ENCODE measurements at places on chromosomes 5 and 9.

DNA sequence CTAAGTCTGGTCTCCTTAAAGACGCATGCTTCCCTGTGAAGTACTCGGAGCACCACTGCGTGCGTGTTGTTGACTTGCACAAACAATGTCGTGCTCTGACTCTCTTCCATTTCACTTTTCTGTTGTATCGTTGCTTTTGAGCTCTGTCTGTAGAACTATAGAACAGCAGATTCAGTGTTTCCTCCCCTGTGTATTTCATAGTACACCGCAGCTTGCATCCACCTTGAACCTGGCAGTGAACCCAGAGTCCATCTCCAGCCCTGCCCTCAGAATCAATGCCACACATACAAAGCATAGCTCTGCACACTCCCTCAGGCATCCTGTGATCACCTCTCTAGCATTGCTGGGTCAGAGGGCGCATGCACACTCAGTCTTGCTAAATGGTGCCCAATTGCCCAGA, 37.2 kb upstream of the ADAMTS2 start:
- DNase-seq: no peak

- DNase-seq: no peak
Measured at GRCh38 chr9:110142868-110143481, 65.0 kb downstream of the C9orf152 start.

DNA sequence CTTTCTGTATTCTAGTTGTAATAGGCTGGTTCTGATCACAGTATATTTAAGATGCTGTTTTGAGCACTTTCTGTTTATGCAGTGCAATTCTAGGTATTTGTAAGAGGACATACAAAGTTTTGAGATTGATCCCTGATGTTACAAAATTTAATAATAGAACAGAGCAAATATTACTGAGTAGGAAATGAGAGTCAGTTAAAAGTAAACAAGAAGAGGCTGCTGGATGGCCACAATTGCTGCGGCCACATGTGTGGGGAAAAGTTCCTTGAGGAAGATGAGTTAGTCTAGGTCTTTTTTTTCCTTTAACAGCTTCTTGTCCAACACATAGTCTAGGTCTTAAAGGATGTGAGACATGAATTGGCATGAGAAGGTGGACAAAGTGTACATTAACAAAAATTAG, 11.3 kb downstream of the EHMT1 start:
- no peak for DNase-seq

DNA sequence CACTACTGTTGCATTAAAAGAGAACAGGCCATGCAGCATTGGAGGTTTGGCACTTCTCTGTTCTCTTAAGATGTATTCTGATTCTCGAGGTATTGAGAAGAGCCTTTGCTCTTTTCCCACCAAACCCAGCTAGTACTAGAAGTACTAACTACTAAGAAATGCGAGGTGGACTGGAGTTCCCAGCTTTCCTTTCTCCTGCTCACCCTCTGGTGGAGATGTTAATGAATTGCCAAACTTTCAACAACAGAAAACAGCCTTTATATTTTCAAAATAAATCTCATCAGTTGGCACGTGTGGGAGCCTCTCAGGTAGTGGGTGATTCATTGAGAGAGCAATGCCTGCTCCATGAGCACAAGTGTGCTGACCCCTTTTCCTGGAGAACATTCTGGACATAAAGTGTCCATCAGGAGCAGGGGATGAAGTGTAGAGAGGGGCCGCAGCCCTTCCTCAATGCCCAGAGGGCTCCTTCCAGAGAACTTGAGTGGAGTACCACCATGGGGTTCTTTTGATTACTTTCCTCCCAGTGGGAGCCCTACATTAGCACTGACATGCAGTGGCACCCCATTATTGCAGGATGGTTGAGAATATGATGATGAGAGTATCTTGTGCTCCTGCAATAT, 45.7 kb downstream of the TMEM174 start:
- no peak for DNase-seq

DNA sequence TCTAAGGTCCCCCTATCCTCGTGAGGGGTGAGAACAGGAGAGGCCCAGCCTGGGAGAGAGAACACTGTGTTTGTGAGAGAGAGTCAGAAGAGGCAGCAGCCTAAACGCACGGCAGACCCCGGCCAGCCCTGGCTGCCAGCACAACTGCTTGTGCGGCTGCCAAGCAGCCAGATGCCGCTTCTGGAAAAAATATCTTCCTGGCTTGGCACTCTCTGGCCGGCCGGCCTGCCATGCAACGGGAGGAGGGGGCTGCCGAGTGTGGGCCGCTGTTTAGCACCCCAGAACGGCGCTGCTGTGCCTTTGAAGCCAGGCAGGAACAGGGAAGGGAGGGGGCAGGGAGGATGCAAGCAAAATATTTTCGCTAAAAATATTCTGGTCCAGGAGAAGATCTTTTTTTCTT, 105.0 kb downstream of the FGF18 start:
- no peak for DNase-seq

DNA sequence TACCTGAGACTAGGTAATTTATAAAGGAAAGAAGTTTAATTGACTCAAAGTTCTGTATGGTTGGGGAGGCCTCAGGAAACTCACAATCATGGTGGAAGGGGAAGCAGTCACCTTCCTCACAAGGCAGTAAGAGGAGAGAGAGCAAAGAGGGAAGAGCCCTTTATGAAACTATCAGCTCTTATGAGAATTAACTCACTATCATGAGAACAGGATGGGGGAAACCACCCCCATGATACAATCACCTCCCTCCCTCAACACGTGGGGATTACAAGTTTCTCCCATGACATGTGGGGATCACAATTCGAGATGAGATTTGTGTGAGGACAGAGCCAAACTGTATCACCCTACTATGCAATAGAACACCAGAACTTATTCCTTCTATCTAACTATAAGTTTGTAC, 27.9 kb downstream of the CD274 start:
- DNase-seq: no peak

DNA sequence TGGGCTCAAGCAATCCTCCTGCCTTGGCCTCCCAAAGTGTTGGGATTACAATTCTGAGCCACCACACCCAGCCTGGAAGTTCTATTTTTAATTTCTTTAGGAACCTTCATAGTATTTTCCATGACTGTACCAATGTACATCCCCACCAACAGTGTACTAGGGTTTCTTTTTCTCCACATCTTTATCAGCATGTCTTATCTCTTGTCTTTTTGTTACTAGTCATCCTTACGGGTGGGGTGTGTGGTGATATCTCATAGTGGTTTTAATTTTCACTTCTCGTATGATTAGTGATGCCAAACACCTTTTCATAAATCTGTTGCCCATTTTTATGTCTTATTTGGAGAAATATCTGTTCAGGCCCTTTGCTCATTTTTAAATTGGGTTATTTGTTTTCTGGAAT, 123.0 kb upstream of the MEF2C start:
- DNase-seq: no peak

- DNase-seq: no peak
Measured at GRCh38 chr5:168308976-168309598, 17.6 kb downstream of the WWC1 start.

DNA sequence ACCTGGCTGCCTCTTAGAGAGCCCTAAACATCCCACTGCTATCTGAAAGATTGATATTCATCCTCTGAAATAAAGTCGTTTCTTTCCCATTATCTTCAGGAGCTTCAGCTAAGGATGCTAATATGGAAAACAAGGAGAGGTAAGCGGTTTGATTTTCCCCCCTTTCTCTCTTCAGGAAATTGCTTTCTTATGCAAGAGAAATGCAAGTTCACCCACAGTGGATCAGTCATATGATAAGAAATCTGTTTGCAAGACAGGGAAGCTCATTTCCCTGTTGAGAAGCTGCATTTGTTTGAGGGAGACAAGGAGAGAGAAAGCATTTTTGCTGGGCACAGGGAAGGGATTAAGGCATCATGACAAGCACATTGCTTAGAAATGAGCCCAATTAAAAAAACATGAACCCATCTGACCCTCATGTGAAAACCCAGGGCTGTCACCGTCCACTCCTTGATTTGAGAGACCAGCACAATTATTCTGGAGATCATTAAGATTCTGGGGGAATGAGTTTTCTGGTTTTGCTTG, 53.7 kb upstream of the BOD1 start:
- no peak for DNase-seq

DNA sequence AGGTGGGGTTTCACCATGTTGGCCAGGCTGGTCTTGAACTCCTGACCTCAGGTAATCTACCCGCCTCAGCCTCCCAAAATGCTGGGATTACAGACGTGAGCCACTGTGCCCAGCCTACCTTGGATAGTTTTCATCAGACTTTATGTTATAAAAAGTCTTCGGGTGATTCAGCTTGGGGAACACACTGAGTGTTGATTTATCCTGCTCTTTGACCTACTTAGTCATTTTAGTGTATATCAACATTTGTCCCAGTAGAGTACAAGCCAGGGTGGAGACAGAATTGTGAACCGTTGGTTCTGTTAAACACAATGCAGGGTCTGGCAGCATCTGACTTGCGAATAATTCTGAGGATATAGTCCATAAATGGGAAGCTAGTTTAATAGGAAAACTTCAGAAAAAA, 39.7 kb downstream of the NFX1 start:
- DNase-seq: no peak

DNA sequence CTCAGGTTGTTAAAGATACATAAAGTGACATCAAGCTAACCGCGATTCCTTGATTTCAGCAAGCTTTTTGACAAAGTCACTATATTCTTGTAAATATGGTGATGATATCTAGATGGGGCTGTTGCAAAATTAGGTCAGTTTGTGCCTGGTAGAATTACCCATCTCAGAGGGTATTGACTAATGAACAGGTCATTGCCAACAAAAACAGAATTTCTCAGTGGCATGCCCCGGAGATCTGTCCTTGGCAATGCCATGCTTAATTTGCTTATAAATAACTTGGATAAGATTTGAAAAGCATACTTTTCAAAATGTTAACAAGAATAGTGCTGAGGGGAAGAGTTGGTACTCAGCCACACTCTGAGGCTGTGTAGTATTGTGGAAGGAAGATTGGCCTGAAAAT, 783.3 kb upstream of the SEMA6A start:
- DNase-seq: no peak

GRCh38 chr5:139207297-139208000, 9.3 kb upstream of the SIL1 start:
- no peak for DNase-seq

GRCh38 chr9:81268048-81268447, 421.3 kb downstream of the TLE1 start:
- no peak for DNase-seq

- no peak for DNase-seq
Measured at GRCh38 chr5:97088774-97089148, 53.6 kb downstream of the LIX1 start.

- no peak for DNase-seq
Measured at GRCh38 chr9:32092031-32092430, 292.4 kb upstream of the ACO1 start.

- no peak for DNase-seq
Measured at GRCh38 chr9:126166291-126166690, 160.3 kb upstream of the MVB12B start.

DNA sequence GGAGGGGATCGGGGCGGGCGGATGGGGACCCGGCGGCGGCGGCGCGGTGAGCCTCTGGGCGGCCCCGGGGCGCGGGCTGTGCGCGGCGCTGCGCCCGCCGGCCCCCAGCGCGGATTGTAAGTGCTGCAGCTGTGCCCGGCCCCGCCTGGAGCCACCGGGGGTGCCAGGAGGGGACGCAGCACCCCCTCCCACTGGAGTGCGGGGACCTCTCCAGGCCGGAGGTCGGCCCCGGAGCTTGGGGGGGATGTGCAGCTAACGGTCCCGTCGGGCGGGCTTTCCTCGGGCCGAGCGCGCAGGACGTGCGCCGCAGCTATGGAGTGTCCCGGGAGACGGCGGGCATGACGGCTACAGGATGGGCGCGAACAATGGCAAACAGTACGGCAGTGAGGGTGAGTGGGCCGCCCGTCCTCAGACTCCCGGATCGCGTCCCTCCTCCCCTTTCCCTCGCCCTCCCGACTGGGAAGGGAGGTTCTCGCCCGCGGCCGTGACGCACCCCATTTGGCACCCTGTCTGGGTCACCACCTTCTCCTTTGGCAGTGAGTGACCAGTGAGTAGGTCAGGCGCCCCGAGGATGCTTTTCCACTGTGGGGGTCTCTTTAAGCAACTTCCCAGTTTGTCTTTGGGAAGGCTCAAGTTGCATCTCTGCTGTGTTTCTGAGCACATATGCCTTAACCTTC, 483 bp downstream of the FBXL7 start:
- no peak for DNase-seq

GRCh38 chr9:68844631-68845612, 139.9 kb downstream of the PIP5K1B start:
- DNase-seq: peak; percentile 3

DNA sequence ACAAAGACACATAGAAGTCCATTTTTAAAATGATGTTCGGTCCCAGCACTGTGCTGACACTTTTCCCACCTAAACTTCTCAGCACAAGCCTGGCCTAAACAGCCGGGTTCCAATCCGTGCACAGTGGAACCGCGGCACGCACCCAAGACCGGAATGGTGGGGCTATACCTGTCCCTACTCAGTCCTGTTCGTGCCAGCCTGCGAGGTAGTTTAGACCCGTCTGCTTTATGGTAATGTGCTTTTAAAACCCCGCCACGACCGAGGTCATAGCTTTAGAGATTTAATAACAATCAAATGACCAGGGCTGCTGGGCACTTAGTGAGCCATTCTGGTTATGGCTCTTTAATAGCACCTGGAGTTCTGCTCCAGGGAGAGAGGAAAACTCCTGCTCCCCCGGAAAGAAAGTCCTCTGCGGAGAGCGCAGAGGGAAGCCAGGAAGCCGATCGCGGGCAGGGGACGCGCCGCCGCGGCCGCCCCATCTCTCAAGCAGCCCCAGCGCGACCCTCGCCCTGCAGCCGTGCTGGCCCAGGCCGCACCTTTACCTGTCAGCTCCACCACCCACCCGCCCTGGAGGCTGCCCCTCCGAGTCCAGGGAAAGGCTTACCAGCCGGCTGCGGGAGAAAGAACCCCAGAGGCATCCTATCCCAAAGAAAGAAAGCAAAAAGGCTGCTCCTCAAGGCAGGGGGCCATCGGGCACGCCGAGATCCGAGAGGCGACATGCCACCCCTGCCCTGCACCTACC, 511 bp downstream of the ARL15 start:
- DNase-seq: no peak

GRCh38 chr9:137763271-137763955, 114.2 kb upstream of the CACNA1B start:
- no peak for DNase-seq

DNA sequence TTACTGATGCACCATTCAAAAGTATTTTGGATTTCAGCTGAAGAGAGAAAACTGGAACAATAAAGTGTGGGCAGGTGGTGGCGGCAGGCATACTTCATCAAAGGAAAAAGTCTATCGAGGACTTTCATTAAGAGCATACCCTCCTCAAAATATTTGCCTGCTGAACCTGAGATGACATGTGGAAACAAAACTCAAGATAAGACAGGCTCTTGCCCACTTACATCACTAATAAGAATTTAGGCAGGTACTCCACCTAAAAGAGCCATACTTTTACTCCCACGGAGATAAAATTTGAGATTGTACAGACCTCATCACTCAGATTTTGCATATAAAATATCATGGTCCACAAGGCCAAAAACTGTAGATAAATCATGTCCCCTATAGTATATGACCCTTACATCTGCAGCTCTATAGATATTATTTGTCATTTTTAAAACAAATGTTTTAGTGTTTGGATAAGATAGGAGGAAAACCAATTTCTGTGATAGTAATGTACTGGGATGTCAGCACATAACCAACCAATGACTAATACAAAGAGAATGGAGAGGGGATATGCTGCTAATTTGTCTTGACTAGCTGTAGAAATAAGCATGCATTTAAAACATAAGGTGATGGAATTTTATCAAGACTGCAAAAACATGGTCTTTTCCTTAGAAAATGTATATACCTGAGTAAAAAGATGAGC, 730.6 kb upstream of the ZNF608 start:
- DNase-seq: no peak
